ENCODE measurements at places on chromosomes 1 and 21.

DNA sequence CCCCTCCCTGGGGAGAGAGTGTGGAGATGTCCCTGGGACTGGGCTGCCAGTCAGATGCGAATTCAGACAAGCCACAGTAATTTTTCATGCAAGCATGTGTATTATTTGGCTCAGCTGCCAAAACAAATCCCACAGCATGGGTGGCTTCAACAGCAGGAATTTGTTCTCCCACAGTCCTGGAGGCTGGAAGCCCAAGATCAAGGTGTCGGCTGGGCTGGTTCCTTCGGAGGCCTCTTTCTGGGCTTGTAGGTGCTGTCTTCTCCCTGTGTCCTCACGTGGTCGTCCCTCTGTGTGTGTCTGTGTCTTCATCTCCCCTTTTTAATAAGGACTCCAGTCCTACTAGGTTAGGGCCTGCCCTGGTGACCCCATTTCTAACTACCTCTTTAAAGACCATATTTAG, 91.9 kb upstream of the ACTRT2 start:
- no peak for DNase-seq

GRCh38 chr1:93965256-93965655, 56.0 kb upstream of the GCLM start:
- DNase-seq: peak; percentile 36

DNA sequence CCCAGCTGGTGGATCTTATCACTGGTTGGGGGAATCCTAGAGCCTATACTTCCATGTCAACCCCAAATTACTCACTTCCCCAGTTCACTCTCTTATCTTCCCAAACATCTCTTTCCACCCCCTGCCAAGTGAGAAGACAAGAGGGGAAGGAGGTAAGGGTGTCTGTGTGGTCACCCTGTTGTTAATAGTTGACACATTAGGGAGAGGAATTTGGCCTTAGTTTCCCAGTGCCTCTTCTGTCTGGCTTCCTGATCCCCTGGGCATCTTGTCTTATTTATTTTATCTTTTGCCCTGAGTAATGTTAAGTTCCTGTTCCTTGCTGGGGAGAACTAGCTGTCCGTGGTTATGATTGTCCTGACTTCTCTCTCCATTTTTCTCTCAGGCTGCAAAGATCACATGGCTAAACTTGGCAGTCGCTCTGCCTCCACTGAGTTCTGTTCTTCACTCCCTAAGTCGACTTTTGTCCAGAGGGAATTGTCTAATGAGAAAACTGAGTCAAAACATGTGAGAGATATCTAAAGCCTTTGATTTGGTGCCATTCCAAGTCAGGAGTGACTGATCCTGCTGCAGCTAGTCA, 157.1 kb upstream of the SYT6 start:
- DNase-seq: no peak

DNA sequence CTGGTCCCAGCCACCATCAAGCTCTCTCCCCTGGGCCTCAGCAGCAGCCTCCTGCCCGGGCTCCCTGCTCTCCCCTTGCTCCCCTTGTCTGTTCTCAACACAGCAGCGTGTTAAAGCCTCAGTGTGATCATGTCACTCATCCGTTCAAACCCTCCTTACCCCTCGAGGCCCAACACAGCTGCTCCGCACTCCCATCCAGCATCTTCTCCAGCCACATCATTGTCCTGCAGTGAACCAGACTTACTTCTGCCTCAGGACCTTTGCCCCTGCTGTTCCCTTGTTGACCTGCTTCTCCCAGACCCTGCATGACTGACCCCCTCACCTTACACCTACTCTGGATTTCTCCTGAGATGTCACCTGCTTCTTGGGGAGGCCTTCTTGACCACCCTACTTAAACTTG, 13.3 kb downstream of the CDK18 start:
- DNase-seq: no peak

DNA sequence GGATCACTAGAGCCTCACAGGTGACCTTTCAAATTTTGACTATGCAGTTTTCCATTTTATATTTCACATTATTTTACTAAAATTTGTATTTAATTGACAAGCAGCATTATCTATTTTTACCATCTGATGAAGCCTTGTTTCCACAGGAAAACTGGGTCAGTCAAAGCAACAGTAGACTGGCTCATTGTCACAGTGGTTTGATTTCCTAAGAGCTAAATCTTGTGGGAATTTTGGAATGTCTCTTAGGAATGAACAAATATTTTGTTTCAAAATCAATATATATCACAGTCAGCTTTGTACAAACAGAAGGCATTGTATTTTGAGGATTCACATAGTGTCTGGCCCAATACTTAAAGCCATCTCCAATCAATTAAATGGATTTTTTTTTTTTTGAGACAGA, 152.6 kb upstream of the RNPC3 start:
- DNase-seq: no peak

DNA sequence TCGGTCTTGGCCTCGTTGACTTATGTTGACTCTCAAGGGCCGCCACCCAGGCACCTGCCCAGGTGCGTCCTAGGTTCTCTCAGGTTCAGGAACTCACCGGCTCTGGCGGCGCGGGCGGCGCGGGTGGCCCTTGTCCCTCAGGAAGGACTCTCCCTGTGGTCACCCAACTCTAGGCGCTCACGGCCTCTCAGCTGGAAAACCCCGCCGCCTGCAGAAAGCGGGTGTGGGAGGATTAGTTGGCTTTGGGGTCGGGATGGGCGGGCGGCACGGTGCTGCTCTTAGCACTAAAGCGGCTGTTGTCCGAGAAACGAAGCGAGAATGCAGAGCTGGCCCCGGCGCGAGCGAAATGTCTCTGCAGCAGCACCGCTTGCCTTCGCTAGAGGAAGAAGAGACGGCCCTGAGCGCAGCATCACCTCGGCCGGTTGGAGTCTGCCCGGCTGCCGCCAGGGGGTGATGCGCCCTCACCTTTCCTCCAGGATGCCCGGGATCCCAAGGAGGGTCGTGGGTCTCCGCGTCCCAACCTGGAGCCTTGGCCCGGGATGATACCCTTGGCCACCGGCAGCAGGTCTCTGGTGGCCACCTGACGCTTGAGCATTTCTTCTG, 8.1 kb upstream of the TADA1 start:
- DNase-seq: peak; percentile 48

- DNase-seq: no peak
Observed at GRCh38 chr1:37814252-37814651, 6.2 kb upstream of the YRDC start.

DNA sequence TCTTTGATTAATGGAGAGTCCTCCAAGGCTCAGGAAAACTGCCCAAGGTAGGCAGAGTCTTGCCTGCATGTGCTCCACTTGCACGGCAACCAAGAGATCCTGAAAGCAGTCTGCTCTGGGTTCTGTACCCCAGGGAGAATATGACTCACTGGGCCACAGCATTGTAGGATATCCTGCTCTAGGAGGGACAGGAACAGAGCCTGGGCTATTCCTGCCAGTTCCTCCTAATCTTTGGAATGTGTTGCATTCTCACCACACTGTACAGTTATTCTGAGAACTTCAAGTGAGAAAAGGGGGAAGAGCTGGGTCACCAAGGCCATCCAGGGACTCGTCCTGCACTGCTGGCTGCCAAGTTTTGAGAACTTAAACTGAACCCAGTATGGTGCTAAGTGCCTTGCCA, 278.5 kb downstream of the MATN1 start:
- DNase-seq: no peak

GRCh38 chr1:92934395-92935378, 26.6 kb downstream of the DIPK1A start:
- peak; percentile 17 for DNase-seq

DNA sequence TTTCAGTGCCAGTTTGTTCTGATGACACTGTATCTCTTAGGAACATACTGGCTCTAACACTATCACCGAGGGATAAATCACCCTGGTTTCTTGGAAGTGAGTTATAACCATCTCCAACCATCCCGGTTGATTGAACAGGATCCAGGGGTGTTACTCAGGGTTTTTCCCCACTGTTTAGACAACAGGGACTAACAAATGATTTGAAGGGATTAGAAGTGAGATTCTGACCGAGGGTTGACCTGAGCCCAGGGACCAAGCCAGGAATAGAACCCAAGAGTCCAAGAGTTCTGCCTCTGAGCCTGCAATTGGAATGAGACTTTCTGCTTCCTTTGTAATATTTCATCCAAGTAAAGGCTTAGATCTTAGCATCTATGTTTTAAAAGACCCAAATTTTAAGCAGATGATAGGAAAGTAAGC, 154.0 kb downstream of the DHRS3 start:
- DNase-seq: no peak

- DNase-seq: no peak
Observed at GRCh38 chr1:236808005-236808404, 12.9 kb downstream of the MTR start.

DNA sequence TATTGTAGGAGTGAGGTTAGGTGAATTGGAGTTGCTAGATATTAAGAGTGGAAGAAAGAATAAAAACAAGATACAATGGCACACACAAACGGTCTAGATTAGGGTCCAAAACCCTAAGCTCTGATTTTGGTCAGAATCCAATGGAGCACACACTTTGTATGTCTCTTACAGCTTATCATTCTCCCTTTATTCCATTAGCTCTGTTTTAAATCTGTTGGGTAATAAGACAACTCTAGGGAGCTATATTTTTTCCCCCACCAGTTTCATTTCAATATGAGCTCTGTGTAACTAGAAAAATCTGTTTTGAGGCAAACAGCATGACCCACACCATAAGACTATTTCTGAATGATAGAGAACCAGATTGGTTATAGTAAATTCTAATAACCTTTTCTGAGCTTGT, 465.6 kb downstream of the ADGRL2 start:
- no peak for DNase-seq

GRCh38 chr1:174060090-174060489, 37.9 kb upstream of the RC3H1 start:
- no peak for DNase-seq

DNA sequence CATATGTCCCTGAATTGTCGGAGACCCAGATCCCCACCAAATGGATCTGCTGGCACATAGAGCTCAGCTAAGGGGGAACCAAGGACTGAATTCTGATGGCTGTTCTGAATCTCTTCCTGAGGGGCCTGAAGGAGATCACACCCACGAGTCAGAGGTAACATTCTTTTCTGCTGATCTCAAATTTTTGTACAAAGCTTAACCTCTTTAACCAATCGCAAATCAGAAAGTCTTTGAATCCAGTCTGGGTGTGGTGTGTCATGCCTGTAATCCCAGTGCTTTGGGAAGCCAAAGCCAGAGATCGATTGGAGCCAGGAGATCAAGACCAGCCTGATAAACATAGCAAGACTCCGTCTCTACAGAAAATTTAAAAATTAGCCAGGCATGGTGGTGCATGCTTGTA, 62.8 kb upstream of the PRRC2C start:
- peak; percentile 48 for DNase-seq

GRCh38 chr1:10415211-10415930, 14.9 kb upstream of the CENPS start:
- peak; percentile 80 for DNase-seq

GRCh38 chr21:35377505-35378090, 328.5 kb upstream of the RUNX1 start:
- peak; percentile 62 for DNase-seq

DNA sequence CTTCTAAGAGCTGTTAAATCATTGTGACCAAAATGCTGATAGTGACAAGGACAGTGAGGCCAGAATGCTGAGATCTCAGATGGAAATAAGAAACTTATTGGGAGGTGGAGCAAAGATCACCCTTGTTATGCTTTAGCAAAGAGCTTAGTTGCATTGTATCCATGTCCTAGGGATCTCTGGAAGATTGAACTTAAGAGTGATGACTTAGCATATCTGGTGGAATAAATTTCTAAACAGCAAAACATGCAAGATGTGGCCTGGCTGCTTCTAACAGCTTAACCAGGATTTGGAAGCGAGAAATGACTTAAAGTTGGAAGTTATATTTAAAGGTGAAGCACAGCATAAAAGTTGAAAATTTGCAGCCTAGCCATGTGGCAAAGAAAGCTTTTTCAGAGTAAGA, 7.7 kb downstream of the NTMT2 start:
- no peak for DNase-seq

DNA sequence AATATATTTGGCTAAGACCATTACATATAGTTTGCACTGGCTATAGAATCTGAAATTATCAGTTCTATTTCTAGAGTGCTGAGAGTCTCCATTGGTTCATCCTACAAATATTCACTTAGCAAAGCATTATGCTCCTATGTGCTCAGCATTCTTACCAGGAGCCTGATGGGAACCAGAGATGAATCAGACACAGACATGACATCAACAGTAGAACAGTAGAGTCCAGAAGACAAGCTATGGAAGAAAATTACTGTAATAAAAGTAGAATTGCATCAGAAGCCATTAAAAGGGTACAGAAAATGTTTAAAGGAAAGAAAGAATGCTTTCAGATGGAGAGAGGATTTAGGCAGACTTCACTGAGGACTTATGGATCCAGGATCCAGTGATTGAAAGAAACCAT, 271.7 kb upstream of the SNX7 start:
- DNase-seq: peak; percentile 66

DNA sequence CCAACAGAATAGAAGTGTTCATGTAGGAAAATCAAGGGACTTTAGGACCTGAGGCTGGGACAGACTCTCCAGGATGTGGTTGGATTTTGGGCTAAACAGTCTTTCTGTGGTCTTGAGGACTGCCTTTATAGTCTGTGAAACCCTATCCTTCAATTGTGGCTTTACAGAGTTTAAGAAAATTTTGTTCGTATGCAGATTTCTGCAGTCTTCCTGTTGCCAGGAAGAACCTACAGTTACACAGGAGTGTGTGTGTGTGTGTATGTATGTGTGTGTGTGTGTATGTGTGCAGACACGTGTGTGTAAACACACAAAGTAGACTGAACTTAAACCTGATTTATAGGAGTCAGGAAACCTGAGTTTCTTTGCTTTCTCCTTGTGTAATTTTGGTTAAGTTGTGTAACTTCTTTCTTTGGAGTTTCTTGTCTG, 22.8 kb downstream of the NEK7 start:
- DNase-seq: no peak

DNA sequence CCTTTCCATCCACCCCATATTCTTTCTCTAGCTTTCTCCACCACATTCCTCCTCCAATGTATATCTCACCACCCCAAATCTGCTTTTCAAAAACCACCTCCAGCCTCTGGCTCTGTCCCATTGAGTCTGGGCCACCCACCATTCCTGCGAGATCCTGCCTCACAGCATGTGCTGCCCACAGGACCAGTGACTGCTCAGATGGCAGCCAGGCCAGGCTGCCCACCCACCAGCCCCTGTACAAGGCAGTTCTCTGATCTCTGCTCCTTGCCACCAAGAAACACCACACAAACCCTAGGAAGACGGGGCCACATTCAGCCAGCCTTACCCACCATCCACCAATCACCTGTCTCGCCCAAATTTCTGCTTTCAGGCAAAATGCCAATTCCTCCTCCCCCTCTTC, 53.7 kb downstream of the PLEKHA6 start:
- no peak for DNase-seq

- no peak for DNase-seq
Observed at GRCh38 chr1:240074422-240074821, 17.3 kb upstream of the FMN2 start.

GRCh38 chr21:39610703-39611102, 2.0 kb upstream of the B3GALT5 start:
- DNase-seq: no peak

- peak; percentile 79 for DNase-seq
Observed at GRCh38 chr1:6052543-6053205, 7.0 kb downstream of the KCNAB2 start.

- no peak for DNase-seq
Observed at GRCh38 chr1:186218654-186219352, 156.2 kb downstream of the TPR start.
